ENCODE measurements at places on chromosomes 1 and 21.

GRCh38 chr1:96424877-96425276 lies 296.7 kb upstream of the PTBP2 start:
- no peak for DNase-seq

DNA sequence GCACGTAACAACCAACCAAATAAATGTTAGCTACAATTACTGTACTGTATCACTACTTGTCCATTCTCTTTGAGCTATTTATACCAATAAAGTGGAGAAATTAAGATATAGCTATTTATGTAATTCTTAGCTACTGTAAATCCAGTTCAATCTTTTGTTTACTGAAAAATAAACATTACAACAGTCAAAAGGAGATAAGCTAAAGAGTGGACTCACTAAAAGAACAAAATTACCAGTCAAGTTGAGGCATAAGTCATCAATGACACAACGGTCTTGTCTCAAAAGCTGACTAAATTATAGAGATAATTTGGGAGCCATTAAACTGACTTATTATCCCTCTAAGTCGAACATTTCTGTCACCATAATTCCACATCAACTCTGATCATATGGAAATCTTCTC lies 22.5 kb downstream of the TGFBR3 start:
- DNase-seq = no peak

DNA sequence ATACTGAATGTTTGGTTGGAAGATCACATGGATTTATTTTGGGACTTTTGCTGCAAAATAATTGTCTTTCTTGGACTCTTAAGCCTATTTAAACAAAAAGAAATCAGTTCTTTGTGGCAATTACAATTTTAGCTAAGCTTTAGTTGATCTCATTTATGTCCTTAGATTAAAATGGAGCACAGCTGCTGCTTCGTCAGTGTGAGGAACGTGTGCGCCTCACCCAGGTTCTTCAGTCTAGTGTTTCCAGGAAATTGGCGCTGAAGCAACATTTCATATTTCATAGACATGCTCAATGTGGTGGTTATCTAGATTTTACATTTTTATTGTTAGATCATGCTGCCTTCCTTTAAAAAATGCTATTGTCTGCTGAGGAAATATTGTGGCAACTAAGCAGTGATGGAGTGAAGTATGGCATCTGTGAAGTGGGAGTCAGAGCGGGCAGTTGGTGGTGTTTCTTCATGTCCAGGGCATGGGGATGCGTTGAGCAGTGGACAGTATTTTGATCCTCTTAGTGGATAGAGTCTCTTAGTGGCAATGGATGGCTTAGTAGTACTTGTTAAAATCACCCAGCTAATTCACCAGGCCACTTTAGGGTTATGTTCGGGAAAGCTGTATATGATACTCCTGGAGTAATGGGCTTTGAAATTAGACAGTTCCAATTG lies 5.6 kb downstream of the DDI2 start:
- DNase-seq = no peak

DNA sequence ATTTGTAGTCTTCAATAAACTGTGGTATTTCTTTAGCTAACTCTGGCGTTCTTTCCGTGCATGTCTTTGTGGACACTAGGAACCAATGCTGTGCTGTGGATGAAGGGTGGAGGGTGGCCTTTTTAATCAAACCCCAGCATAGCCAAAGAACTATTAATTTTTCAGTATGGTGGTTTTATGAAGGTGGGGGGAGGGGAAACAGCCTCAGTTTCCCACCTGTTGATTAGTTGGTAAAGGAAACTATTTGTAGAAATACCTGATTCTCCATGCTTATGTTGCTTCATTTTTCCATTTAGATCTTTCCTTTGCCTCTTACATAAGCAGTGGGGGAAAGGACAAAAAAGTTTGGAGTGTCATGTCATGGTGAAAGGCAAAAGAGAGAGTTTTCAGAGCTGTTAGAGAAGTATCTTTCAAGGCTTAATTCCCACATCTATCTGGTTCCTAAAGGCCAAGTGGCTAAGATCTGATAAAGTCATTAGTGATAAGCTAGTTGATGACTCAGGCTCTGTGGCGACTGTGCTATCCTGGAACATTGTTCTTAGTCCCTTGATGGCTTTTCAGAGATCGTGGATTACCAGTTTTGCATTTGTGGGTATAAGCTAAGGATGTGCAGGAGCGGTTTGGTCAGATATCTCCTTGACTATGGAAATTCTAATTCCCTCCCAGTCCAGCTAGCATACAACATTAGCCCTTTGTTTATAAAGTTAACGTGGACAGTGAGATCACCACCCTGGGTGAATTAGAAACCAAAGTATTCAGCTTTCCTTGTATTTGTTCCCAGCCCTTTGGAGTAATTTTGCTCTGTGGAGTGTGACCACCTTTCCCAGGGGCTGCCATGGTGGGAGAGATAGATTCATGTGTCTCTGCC lies 8.7 kb upstream of the HAX1 start:
- DNase-seq = no peak

DNA sequence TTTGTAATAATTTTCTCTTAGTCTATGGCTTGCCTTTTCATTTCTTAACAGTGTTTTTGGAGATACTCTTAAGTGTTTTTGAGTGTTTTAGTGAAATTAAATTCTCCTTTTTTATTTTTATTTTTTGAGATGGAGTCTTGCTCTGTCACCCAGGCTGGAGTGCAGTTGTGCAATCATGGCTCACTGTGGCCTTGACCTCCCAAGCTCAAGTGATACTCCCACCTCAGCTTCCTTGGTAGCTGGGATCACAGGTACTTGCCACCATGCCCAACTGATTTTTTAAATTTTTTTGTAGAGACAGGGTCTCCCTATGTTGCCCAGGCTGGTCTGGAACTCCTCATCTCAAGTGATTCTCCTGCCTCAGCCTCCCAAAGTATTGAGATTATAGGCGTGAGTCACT lies 240.3 kb downstream of the PLPP3 start:
- DNase-seq = no peak

GRCh38 chr1:183551924-183552323 lies 38.3 kb downstream of the NCF2 start:
- DNase-seq = no peak

DNA sequence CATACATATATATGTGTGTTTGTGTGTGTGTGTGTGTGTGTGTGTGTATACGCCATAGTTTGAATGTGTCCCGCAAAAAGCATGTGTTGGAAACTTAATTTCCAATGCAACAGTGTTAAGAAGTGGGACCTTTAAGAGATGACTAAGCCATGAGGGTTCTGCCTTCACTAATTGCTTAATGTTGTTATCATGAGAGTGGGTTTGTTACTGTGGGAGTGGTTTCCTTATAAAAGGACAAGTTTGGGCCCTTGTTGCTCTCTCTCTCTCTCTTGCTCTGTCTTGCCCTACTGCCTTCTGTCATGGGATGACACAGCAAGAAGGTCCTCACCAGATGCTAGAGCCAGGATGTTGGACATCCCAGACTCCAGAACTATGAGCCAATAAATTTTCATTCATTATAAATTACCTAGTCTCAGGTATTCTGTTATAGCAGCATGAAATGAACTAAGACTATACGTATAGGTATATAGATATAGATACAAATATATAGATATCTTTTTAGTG lies 103.8 kb upstream of the ZC3H11B start:
- no peak for DNase-seq

- no peak for DNase-seq
Observed at GRCh38 chr1:42917241-42917495, 41.5 kb downstream of the SLC2A1 start.

- no peak for DNase-seq
Observed at GRCh38 chr1:185409345-185409744, 92.3 kb upstream of the IVNS1ABP start.

DNA sequence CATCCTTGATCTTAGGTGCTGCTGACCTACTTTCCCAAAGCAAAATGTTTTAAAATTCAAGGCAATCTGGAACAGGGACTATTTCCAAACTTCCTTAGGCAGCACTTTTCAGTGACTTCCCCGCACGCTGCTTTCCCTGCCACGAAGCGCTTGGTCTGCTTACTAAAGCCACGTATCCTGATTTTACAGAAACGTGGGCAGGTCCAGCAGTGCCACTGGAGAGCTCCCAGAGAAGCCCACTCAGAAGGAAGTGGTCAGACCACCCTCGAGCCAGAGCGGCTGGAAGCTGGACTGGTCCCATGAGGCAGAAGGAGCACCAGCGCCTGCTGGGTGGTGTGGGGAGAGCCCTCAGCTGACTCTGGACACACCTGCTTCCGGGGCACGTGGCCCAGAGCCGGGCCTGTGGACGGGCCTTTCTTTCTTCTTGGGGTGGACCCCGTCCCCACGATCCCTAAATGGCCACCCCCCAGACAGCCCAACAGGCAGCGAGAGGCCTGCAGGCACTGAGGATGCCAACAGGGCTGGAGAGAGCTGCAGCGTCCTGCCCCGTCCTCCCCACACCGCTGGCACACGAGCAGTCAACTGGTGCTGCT lies 23.2 kb downstream of the PTTG1IP start:
- no peak for DNase-seq

- DNase-seq = no peak
Observed at GRCh38 chr1:185342672-185343259, 25.7 kb upstream of the IVNS1ABP start.

DNA sequence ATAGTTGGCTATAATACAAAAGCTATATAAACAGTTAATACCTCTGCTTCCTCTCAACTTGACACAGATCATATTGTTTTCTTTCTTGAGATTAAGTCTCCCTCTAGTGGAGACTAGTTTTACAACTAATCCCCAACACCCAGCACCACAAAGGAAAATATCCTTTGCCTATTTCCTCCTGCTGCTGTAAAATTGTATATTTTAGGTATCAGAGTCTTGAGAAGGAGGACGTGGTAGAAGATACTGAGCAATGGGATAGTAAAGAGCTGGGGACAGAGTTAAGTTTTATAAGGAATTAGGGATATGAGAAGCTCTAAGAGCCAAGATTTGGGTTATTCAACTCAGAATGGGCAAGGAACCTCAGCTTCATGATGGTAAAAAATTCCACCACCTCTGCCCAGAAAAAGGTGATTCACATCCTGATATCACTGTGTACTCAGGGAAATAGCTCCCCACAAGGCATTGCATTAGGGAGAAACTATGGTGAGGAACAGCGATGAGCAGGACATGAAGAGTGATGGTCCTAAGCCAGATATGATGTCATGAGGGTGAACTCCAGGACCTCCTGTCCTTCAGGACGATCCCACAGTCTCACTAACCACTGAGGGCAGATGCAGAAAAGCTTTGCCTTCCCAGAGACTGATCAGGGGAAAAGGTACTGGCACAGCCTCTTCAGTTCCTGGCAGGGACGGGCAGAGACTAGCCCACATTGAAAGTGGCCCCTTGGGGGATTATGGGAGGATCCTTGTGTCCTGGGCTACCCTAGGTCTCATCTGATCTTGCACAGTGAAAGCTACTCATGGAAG lies 14.7 kb upstream of the CFAP126 start:
- no peak for DNase-seq

DNA sequence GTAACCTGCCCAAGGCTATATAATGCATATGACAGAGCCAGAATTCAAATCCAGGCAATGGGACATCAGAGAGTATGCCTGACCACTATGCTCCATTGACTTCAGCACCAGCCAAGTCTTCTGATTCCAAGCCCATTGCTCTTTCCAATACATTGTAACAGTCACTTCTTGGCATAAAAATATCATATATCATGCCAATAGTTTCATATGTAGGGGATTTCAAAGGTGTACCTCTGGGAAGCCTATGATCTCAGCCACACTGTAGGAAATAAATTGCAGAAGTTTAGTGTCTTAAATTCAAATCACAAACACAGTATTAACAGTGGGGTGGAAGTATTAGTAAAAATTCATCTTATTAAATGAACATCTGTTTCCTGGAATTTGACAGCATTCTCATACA lies 30.0 kb upstream of the ROR1 start:
- no peak for DNase-seq

DNA sequence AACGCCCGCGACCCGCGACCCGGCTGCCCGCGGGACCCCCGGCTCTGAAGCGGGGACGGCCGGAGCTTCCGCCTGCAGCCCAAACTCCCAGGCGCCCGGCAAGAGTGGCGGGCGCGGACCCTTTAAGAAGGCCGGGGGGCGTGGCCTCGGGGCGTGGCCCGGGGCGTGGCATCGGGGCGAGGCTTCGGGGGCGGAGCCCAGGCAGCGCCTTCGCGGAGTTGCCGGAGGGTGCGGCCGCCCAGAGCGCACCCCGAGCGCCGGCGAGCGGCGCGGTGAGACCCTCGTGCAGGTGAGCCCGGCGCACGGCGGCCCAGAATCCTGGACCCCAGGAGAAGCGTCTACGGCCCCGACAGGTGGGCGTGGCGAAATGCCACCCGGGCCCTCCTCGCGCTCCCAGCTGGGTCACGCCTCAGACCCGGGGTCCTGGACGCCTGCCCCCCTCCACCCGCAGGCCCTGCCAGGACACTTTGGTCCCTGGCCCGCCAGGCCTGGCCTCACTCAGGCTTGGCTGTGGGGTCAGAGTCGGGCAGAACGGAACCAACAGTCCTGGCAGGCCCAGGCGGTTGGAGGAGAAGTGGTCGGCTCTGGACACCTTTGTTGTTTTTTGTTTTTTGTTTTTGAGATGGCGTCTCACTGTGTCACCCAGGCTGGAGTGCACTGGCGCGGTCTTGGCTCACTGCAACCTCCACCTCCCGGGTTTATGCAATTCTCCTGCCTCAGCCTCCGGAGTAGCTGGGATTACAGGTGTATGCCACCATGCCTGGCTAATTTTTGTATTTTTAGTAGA lies 14.4 kb downstream of the RNF223 start:
- DNase-seq = peak; percentile 95

DNA sequence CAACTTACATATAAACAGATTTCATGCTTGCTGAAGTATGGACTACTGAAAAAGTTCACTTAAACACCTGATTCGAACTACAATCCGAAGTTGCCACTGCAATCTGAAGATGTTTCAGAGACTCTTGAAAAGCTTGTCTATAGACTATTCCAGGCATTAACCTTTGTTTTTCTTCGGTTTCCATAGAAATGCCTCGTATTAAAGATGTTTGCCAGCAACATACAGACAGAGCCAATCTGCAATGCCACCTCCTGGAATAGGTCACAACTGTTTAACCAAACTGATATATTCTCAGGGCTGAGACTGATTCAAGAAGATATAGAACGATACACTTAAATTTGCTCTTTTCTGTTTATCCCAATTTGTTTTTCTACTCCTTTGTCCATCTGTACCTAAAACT lies 28.9 kb upstream of the DMRTB1 start:
- DNase-seq = no peak

- DNase-seq = no peak
Observed at GRCh38 chr1:193322211-193322610, 135.8 kb upstream of the B3GALT2 start.

DNA sequence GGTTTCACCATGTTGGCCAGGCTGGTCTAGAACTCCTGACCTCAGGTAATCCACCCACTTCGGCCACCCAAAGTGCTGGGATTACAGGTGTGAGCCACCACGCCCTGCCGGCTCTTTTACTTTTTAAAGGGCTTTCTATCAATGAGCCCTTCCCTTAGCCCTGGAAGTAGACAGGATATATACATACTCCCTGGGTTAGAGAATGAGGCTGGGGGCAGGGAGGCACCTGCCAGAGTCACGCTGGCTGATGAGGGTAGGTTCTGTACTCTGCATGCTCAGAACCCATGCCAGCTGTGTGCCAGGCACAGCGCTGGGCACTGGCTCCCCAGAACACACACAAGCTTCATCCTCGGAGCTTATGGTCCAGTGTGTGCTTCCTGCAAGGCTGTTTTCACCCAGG lies 113.6 kb upstream of the IPO9 start:
- no peak for DNase-seq

Data from activated CD4-positive, alpha-beta T cell treated with anti-CD3 and anti-CD28 coated beads, Interleukin-2, amount 50 U/mL, for 48 hours (primary cell).